ENCODE measurements at places on chromosomes 13 and 19. TPM values are rescaled to one million over a fixed set of nuclear protein-coding genes. Genes with fewer than 3 reads are reported as not detected.
A peak's percentile ranks its signal among the peaks of the same experiment; 100 is the strongest.

DNA sequence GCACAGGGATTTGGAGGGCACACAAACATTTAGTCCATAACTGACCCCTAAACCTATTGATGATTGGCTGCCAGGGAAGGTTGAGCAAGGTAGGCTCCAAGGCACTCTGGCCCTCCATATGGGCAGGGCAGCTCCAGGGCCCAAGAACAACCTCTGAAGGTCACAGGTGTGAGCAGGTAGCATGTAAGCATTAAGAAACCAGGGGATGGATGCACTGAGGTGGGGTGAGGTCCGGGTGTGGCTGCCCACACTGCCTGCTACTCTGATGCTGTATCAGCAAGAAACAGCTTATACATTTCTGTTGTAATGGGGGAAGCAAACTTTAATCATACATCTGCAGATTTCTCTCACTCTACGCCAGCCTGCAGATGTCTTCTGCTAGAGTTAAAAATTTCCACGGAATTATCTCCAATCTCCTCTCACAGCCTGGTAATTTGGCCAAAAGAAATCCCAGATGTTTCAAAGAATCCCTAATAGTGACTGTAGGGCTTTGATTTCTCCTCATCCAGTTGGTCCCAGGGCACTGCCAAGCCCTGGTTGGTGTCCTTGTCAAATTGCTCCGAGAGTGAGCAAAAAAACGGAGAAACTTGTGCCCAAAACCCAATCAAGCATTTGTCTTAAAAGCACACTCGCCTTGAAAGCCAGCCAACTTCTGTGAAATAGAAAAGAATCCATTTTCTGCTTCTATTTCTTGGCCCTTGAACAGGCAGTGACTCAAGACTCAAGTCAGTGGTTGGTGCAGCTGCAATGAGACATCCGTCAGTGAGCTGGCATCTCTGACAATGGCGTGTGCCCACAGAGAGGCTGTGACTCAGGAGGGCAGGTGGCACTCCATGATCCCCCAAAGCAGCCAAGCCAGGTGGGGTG, 72.5 kb upstream of the MRI1 start:
- H3K27me3 ChIP-seq, result peaks cover 42% of the 10 kb centered on the region
- no peak overlapping the region for H3K4me3 ChIP-seq
- no peak for DNase-seq
- H3K4me1 ChIP-seq, result no peaks in the 10 kb centered on the region

DNA sequence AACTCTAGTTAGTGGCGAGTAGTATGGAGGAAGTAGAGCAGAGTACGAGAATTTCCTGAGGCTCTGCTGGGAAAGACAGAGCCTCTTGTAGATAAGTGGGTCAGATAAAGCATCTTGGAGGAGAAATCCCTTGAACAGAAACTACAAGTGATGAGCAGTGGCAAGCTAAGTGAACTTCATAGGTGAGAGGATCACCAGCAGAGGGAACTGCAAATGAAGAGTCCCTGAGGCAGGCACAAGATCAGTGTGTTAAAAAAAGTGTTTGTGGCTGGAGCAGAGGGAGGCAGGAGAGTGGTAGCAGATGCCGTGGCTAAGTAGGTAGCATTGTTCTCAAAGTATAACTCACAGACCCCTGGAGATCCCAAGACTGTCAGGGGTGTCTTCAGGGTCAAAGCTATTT, 437.6 kb downstream of the HS6ST3 start:
- H3K4me3 ChIP-seq, result no peak overlapping the region
- no peak for DNase-seq
- no peaks in the 10 kb centered on the region for H3K27me3 ChIP-seq
- no peak overlapping the region for H3K27ac ChIP-seq
- H3K36me3 ChIP-seq, result no peaks in the 10 kb centered on the region

DNA sequence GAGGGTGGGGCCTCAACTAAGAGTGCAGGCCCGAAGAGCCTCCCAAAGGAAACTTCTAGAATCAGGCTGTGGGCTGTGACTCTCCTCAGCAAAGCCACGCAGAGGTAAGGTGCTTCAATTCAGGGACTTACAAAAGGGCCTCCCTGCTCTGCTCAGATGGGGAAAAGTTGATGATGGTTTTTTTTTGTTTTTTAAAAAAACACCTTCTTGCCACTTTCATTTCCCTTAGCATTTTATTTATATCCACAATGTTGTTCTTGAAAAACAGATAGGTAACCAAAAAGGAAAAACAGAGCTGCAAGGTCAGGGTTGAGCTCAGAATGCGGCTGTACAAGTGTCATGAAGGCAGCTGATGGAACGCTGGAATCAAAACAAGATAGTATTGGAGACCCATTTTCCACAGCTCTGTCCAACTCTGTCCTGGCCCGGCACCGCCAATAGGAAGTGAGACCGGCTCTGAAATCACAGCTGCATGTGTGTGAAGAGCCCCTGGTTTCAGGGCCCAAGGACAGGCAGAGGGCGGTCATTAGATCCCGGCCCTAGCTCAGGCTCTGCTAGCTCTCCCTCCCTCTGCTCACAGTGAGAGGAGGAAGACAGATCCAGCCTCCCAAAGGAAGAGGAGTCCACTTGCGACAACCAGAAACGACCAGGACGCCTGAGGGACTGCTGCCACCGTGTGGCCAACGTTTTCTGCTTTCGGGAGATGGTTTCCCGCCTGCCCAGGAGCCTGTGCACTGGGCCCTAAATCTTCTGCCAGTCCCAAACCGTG, 58.3 kb downstream of the KLF2 start:
- no peak overlapping the region for H3K4me3 ChIP-seq
- peak; percentile 93 for DNase-seq
- peak overlapping the region; percentile 78 for H3K27ac ChIP-seq

Gene KLK11
- polyA plus RNA-seq, result not detected

- peaks cover 24% of the 10 kb centered on the region for H3K27me3 ChIP-seq
- H3K27ac ChIP-seq, result peak within 1 kb of the TSS; percentile 76
- no peaks in the 10 kb centered on the region for H3K36me3 ChIP-seq
- H3K4me3 ChIP-seq, result peak within 1 kb of the TSS; percentile 63
These were observed at the start of the genes PEG3 and ZIM2 for GRCh38 chr19:56840451-56841192. Gene PEG3 (minus strand): TSS chr19:56840726. CDS start chr19:56824655, 16,071 bp downstream. Gene ZIM2 (minus strand): TSS chr19:56840726. CDS start chr19:56824277, 16,449 bp downstream.

Gene BICRA
- 10.2 TPM for polyA plus RNA-seq

GRCh38 chr19:54415208-54415900, at the start of gene TTYH1:
Gene TTYH1 (plus strand): TSS chr19:54415464. CDS start chr19:54415553, 89 bp downstream.
- DNase-seq, result no peak
- peaks cover 27% of the 10 kb centered on the region for H3K27me3 ChIP-seq
- H3K4me3 ChIP-seq, result peak within 1 kb of the TSS; percentile 37
- H3K36me3 ChIP-seq, result no peaks in the 10 kb centered on the region
- no peaks in the 10 kb centered on the region for H3K4me1 ChIP-seq

Gene ZNF787
- polyA plus RNA-seq, result 16.6 TPM

- no peak overlapping the region for H3K4me3 ChIP-seq
- peaks cover 17% of the 10 kb centered on the region for H3K36me3 ChIP-seq
- H3K4me1 ChIP-seq, result no peaks in the 10 kb centered on the region
These were observed 42.4 kb upstream of the RANBP3 start for GRCh38 chr19:6020166-6020882.

Gene IL11
- polyA plus RNA-seq, result not detected

GRCh38 chr13:29260684-29261083, 334.8 kb downstream of the SLC7A1 start:
- no peaks in the 10 kb centered on the region for H3K36me3 ChIP-seq
- no peaks in the 10 kb centered on the region for H3K27me3 ChIP-seq
- H3K4me1 ChIP-seq, result no peaks in the 10 kb centered on the region
- no peak overlapping the region for H3K27ac ChIP-seq

GRCh38 chr19:47430041-47430802, 10.9 kb upstream of the MEIS3 start:
- H3K27me3 ChIP-seq, result peaks cover 36% of the 10 kb centered on the region
- peaks cover 13% of the 10 kb centered on the region for H3K4me1 ChIP-seq

- no peak for DNase-seq
- no peak overlapping the region for H3K27ac ChIP-seq
- no peaks in the 10 kb centered on the region for H3K36me3 ChIP-seq
These were observed 24.7 kb upstream of the SPATA13 start for GRCh38 chr13:24135674-24136300.

Gene ZNF763
- 6.4 TPM for polyA plus RNA-seq

GRCh38 chr13:80755910-80756309, 415.0 kb upstream of the SPRY2 start:
- no peaks in the 10 kb centered on the region for H3K36me3 ChIP-seq
- DNase-seq, result no peak
- no peaks in the 10 kb centered on the region for H3K27me3 ChIP-seq
- no peak overlapping the region for H3K27ac ChIP-seq

DNA sequence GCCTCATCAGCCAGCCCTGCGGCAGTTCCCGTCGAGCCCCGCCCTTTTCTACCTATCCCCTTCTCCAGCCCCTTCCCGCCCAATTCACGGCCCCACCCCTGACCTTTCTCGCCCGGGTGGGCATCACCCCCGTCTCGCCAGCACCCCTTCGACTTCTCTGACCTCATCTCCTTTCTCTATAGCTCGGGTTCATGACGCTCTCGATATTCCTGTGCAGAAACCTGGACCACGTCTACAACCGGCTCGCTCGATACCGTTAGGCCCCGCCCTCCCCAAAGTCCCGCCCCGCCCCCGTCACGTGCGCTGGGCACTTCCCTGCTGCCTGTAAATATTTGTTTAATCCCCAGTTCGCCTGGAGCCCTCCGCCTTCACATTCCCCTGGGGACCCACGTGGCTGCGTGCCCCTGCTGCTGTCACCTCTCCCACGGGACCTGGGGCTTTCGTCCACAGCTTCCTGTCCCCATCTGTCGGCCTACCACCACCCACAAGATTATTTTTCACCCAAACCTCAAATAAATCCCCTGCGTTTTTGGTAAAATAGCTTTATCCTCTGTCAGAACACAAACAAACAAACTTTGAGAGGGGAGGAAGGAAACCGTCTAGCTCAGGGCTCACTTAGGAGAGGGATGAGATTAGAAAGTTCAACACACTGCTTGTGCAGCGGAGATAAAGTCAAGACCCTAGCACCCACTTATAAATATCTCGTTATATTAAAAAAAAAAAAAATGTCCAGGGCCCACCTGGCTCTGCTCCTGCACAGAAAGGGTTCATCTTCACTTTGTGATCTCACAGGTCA, 5.1 kb downstream of the CD37 start:
- no peak overlapping the region for H3K4me3 ChIP-seq
- peak overlapping the region; percentile 75 for H3K27ac ChIP-seq
- H3K36me3 ChIP-seq, result no peaks in the 10 kb centered on the region
- no peaks in the 10 kb centered on the region for H3K27me3 ChIP-seq
- peaks cover 74% of the 10 kb centered on the region for H3K4me1 ChIP-seq
- DNase-seq, result peak; percentile 95

Gene COX7A1
- polyA plus RNA-seq, result 26.3 TPM

DNA sequence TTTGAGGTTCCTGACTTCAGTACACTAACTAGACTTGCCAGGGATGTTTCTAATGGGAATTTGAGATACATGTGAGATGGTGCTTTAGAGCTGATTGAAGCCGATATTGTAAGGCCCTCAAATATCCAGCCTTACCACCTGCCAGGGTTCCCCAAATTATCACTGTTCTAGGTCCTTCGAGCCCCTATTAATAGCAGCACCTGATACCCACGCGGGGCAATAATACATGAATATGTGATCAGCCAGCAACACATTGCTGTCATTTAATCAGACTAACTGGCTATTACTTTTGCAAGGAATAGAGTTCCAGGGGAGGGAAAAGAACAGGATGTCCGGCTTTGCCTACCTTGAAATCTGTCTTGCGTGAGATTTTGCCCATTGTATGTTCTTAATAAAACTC, 5.1 kb downstream of the RGCC start:
- peaks cover 100% of the 10 kb centered on the region for H3K4me1 ChIP-seq
- H3K4me3 ChIP-seq, result no peak overlapping the region
- peaks cover 15% of the 10 kb centered on the region for H3K27me3 ChIP-seq
- peak overlapping the region; percentile 58 for H3K27ac ChIP-seq
- no peak for DNase-seq

DNA sequence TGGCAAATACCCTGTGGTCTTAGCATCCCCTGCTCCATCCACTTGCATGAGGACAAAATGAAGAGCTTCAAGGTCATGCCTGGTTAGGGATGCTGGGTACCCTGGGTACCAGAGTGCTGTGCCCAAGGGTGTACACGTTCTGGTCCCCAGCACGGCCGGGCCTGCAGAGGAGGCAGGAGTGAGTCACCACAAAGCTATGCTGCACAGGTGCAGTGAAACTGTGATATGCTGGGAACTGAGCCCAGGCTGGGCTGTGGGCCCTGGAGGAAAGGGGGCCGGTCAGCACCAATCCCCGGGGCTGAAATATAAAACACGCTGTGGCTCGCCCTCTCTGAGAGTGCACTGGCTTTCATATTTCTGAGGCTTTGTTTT, 95.1 kb downstream of the TSHZ3 start:
- DNase-seq, result no peak
- no peak overlapping the region for H3K27ac ChIP-seq
- H3K4me3 ChIP-seq, result no peak overlapping the region

DNA sequence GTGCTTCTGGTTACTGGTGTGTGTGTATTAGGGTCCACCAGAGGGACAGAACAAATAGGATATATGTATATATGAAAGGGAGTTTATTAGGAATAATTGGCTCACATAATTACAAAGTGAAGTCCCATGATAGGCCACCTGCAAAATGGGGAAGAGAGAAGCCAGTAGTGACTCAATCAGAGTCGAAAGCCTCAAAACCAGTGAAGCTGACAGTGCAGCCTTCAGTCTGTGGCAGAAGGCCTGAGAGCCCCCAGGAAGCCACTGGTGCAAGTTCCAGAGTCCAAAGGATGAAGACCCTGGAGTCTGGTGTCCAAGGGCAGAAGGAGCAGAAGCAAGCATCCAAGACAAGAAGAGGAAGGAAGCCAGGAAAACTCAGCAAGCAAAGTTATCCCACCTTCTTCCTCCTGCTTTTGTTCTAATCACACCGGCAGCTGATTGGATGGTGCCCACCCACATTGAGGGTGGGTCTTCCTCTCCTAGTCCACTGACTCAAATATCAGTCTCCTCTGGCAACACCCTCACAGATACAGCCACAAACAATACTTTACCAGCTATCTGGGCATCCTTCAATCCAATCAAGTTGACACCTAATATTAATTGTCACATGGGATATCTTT, 21.7 kb upstream of the SCEL start:
- H3K4me1 ChIP-seq, result peaks cover 21% of the 10 kb centered on the region
- no peak overlapping the region for H3K4me3 ChIP-seq
- no peak for DNase-seq
- no peaks in the 10 kb centered on the region for H3K27me3 ChIP-seq

DNA sequence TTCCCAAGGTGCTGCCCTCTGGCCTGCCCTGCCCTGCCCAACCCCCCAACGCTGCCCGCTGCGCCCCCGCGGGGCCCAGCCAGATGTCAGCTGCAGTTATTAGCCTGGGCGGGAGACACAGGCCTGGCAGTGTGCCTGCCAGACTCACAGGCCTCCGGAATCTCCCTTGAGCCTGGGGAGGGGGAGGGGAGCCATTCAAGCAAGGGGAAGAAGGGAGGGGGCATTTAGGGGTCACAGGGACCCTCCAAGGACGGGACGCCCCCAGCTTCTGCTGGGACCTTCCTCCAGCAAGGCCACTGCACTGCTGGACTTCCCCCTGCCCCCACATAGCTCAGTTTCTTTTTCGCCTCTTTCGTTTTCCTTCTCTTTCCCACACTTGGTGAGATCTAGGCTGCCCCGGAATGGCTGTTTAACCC, 2.6 kb upstream of the JUNB start:
- H3K4me1 ChIP-seq, result peaks cover 59% of the 10 kb centered on the region
- H3K4me3 ChIP-seq, result peak overlapping the region; percentile 88
- no peaks in the 10 kb centered on the region for H3K36me3 ChIP-seq
- peak; percentile 92 for DNase-seq
- H3K27me3 ChIP-seq, result no peaks in the 10 kb centered on the region

Gene CGB8
- not detected for polyA plus RNA-seq

Gene MEF2B
- 2.2 TPM for polyA plus RNA-seq

- DNase-seq, result no peak
- no peaks in the 10 kb centered on the region for H3K4me1 ChIP-seq
- H3K27ac ChIP-seq, result no peak overlapping the region
- no peaks in the 10 kb centered on the region for H3K36me3 ChIP-seq
These were observed 365.5 kb downstream of the UQCRFS1 start for GRCh38 chr19:28847468-28847867.

Gene PTGIR
- polyA plus RNA-seq, result 5.7 TPM

Gene NLRP11
- 0.08 TPM for polyA plus RNA-seq

Gene TGFBR3L
- polyA plus RNA-seq, result not detected
